ENCODE measurements at places on chromosomes 13 and 19. TPM values are rescaled to one million over a fixed set of nuclear protein-coding genes. Genes with fewer than 3 reads are reported as not detected.

The SIGLEC8 gene
- not detected for polyA plus RNA-seq

The ZNF112 gene
- polyA plus RNA-seq: 3.4 TPM

The CAMSAP3 gene
- 19.3 TPM for polyA plus RNA-seq

The EFNA2 gene
- polyA plus RNA-seq: not detected

The CA11 gene
- 42.3 TPM for polyA plus RNA-seq

The ZNF564 gene
- 10.2 TPM for polyA plus RNA-seq

All from kidney (tissue), 22 donors.